ENCODE measurements at places on chromosomes 1 and 21.

DNA sequence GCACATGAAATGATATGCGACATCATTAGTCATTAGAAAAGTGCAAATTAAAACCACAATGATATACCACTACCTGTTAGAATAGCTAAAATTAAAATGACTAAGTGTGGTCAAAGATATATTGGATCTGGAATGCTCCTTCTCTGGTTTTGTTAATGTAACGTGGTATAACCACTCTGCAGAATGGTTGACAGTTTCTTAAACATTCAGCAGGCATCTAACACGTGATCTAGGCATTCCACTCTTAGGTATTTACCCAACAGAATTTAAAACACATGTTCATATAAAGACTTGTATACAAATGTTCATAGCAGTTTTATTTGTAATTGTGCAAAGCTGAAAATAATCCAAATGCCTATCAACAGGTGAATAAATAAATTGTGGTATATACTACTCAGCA lies 165.0 kb upstream of the PLXNA2 start:
- DNase-seq: no peak

GRCh38 chr1:119046429-119046784 lies 58.3 kb upstream of the TBX15 start:
- no peak for DNase-seq

DNA sequence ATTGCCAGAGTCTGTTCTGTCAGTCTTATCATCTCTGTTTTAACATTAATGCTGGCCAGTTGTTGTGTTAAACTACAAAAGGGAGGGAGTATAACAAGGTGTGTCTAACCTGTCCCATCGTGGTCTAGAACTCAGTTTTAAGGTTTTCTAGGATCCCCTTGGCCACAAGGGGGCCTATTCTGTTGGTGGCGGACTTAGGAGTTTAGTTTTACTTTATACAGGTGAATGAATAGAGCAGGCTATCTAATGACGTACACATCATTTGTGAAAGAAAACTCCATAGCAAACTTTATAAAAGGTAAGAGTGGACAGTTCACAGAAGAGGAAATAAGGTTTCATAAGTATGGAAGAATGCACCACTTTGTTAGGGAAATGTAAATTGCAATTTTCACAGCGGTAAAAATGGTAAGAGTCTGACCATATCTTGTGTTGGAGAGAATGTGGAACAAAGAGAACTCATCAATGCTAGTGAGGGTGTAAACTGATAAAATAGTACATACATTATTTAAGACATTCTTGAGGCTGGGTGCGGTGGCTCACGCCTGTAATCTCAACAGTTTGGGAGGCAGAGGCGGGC lies 2.5 kb upstream of the ATF6 start:
- peak; percentile 27 for DNase-seq

DNA sequence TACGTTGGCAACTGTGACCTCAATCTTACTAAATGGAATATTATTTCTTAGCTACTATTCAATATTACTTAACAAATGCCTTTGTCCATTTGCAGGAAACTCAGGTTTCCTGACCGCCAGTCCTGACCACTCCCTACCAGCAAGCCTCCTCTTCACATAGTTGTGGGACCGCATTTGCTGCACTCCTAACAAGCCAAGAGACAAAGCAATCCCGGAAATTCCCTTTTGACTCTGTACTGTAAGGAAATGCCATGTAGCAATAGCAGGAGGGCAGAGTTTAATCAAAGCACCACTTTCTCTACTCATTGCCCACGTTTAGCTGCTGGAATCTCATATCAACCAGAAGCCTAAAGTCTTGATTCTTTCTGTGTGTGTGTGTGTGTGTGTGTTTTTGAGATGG lies 28.1 kb upstream of the ACBD6 start:
- DNase-seq: no peak

- no peak for DNase-seq
These were observed 7.8 kb downstream of the TNFRSF18 start for GRCh38 chr1:1198423-1199140.

DNA sequence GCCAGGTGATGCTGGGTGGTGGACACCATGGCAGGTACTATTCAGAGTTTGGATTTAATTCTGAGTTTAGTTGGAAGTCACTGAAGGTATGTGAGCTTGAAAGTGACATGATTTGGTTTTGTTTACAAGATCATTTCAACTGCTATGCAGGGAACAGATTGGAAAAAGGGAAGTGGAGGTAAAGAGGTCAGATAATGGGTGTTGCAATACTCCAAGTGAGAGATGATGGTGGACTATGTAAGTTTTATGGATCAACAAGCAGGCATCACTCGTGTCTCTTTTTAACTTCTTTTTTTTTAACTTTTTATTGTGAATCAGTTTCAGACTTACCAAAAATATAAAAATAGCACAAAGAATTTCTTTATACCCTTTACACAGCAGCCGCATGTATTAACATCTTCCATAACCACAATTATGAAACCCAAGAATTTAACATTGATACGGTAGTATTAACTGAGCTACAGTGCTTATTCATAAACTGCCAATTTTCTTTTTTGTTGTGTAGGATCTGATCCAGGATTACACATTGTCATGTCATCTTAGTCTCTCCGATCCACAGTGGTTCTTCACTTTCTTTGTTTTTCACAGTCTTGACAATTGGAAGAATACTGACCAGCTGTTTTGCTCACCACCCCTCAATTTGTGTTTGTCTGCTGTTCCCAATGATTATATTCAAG lies 24.9 kb upstream of the NHLH2 start:
- DNase-seq: no peak

DNA sequence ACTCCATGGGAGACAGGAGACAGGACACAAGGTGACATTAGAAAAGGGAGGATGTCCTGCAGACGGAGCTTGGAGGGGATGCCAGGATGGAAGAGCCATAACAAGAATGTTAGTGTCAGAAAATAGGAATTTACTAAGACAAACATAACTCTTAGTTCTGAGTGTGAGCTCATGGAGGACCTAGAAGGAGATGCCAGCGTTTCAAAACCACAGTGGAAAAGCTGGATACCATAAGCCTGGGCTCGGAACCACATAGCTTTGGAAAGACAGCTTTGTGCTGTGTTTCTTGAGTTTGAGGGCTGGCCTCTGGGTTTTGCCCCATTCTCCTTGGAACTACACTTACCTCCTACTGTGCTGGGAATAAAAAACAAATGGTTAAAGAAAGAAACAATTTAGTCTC lies 128.4 kb downstream of the S1PR1 start:
- DNase-seq: no peak

DNA sequence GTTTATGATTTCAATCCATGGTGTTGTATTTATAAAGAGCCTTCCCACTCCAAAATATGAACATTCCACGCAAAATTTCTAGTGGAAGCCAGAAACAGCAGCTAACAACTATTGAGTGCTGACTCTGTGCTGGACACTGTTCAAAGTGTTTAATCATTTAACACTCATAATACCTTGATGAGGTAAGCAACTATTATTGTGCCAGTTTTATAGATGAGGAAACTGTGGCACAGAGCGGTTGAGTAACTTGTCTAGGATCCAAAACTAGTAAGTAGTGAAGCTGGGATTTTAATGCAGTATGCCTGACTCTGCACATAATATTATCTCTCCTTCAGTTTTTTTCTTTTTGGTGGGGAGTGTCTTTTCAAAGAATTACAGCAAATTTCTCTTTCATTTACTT lies 228.3 kb downstream of the SLC35F3 start:
- DNase-seq: no peak

GRCh38 chr1:163697137-163697536 lies 375.4 kb downstream of the NUF2 start:
- no peak for DNase-seq
